A172 (cell line): ENCODE measurements at places on chromosomes 4 and X. TPM values are rescaled to one million over a fixed set of nuclear protein-coding genes. Genes with fewer than 3 reads are reported as not detected.

CD38 gene
- total RNA-seq = not detected in 2 replicates

DNA sequence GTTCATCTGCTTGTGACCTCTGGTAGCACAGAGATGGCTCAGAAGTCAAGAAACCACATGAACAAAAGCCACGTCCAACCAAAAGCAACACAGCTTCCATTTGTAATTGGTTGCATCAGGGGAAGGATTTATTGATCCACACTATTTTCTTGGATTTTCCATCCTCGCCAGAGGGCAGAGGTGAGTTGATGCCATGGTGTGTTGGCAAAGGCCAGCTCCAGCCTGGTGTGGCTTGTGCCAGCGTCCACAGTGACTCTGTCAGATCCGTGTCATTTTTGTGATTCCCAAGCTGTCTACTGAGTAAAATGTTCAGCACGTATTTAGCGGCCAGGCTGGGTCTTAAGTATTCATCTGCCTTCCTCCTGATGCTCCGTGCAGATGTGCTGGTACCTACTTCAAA, 30.0 kb upstream of the SMIM10L2A start:
- no peak for DNase-seq

- DNase-seq = peak; percentile 89
Observed at GRCh38 chrX:45479835-45480422, 279.3 kb upstream of the DIPK2B start.

DNA sequence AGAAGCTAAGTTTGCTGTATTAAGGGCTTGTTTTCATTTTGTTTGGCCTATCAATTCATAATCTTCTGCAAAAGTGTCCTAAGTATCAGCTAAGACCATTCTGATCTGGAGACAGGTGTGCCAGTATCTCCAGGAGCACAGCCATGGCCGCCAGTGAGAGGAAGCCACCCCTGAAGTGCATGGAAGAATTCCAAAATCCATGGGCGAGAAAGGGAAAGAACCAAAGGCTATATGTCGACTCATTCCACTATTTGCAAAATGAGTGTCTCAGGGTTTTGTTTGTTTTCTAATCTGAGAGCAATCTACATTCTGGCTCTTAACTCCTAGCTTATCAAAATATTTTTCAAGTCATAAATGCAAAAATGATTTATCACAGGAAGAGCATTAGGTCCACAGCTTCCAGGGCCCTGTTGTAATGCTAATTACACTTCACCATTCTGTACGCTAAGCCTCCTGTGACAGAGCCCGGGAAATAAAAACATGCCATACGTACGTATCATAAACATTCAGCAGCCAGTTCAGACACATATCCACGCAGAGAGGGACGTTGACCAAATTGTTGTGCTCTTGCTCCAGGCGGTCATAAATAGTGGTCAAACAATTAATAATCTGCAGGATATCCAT, 137.3 kb upstream of the FTHL17 start:
- peak; percentile 42 for DNase-seq

DNA sequence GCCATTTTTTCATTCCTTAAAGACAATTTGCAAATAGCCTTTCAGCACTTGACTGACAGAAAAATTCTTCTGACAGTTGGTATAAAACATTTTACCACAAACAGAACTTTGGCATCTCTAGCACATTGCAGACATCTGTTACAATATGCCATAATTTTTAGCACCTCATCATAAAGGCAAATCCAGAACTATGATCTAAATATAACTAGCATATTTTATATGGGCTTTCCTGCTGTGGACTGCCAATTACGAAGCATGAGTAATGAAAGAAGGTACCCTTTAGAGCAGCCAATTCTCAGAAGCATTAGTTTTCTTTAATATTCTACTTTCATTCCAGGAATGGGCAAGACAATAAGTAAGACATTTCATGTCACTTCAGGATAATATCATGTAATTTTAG, 647.4 kb upstream of the GALNT7 start:
- no peak for DNase-seq

GRCh38 chr4:54547299-54548097, 110.3 kb upstream of the KIT start:
- DNase-seq = no peak

DNA sequence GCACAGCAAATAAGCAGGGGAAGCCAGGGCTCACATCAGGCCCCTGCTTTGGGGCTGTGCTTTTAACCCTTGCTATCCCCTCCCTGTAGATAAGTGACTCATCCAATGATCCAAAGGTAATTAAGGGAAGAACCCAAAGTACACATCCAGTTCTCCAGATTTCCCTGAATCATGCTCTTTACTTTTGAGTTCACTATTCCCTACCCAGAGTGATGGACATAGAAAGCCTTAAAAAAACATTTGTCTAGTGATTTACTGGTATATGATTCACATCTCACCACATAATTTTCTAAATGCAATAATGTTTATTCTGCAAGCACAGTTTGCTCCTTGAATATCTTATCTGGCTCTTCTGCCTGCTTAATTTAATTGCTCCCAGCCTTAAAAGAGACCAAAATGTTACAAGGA, 136.2 kb downstream of the PPP3CA start:
- peak; percentile 76 for DNase-seq

DNA sequence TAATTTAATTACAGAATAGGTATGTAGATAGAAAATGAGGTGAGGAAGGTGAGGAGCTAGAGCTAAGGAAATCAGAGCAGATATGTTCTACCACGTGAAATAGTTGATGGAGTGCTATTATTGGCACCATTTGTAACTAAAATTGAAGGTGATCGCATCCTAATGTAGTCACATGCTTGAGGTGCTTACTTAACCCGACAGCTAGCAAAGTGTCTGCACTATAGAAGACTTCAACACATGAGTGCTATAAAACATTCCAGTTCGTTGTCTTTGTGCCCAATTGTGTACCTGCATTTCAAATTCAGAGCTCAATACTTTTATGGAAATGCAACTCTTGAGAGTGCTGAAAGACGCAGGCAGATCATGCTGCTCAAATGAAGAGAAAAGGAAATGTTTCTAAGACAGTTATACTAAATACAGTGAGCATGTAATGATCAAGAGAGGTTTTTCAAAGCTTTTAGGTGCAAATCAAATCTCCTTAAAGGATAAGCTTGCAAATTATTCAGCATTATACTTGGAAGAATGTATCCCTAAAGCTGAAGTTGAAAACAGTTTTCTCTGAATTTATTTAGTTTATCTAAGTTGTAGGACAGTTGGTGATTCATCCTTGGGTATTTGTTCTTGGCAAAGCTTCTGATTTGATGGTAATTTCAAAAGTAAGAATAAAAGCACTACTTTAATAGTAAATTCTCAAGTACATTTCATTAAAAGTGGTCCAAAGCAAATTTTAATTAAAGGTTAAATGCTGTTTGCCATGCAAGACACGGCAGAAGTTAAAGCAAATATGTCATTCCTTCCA, 223.9 kb upstream of the EPHA5 start:
- DNase-seq = peak; percentile 1

DNA sequence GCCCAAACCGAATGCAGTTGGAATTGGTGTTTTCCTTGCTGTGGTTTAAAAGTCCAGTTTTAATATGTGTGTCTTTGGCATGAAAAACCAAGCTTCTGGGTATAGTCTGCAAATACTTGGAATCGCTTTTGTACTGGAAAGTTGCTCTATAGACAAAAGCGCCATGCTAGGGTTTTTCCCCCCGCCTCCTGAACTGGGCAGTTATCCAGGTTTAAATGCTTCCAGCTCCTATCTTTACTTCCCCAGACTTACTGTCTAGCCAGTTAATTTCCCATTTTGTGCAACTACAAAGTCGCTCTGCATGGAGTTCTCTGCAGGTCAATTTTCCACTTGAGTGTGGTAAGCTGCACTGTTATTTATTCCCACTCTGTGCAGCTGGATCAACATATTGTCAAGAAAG, 2.7 kb downstream of the RASL11B start:
- no peak for DNase-seq

TDO2 gene
- 235 and 369 TPM in 2 replicates for total RNA-seq

GRCh38 chr4:182421753-182422152, 178.6 kb downstream of the TENM3 start:
- DNase-seq = no peak
